ENCODE measurements at places on chromosomes 5 and 9.

DNA sequence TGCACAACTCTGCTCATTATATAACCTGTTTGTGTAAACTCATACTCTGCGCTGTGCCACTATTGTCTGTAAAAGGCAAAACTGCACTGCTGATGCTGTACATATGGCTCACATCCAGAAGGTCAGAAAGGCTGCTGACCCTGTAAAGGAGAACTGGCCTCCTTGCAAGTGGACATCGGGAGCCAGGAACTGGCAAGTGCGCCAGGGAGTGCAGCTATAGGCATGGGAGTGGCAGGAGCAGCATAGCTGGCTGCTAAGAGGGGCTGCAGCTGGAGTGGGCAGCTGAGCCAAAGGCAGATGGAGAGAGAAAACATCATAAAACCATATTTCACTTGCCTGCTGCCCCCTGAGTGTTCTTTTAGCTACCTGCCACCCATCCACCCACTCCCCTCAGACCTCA, 2183.4 kb upstream of the ACO1 start:
- DNase-seq: peak; percentile 1

DNA sequence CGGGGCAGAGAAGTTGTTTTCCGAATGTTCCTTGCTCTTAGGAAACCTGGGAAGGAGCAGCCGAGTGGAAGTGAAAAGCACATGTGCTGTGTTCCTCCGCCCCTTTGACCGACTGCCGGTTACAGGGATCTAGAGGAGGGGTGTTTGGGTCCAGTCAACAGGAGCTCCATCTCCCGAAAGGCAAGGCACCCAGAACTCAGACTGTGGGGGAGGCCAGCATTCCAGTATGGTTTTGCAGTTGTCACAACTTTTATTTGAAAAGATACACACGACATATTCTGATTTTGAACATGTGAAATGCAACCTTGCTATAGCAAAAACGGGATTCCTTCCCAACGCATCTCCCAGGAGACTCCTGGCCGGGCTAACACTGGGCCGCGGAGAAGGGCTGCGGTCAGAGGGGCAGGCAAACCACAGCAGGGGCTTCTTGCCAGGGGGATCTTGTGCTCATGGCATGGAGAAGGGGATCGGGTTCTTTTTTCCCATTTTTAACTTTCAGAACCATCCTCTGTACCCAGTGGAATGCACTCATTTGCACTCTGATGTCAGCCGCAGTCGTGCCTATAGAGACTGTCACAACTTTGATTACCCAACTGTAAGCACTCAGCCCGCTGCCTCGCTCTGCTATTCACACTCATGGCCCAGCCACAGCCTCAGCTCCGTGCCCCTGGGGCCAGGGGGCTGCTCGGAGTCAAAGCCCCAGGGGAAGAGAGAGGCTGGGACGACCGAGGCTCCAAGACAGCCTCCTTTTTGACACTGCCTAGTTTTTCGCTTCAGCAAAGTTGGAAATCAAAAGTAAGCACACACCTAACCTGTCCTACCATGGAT, 3.9 kb downstream of the QRFP start:
- no peak for DNase-seq

- no peak for DNase-seq
Observed at GRCh38 chr9:89751079-89751825, 146.4 kb downstream of the GADD45G start.

DNA sequence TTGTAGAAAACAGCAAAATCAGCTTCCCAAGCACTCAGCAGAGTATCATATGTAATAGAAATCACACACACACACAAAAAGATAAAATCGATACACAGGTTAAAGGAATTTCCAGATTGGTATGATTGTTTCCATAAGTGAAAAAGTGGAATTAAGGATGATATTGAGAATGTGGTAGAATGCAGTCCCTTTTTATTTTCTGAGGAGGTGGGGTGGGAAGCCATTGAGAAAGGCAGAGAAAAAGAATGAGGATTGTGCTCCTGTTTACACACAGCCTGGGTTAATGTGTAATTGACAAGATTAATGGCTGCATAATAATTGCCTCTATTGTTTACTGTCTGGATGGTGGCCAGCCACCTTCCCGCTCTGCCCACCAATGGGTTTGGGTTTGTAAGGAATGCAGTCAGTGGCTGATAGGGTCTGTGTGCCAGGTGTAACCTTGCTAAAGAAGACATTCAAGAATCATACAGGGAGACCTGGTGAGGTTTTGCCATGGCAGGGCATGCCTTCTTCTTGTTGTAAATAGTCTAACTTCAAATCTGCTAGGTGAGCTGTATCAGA, 177.2 kb upstream of the MAP3K1 start:
- peak; percentile 11 for DNase-seq

- DNase-seq: no peak
Observed at GRCh38 chr5:113519412-113519811, 5.9 kb downstream of the YTHDC2 start.

GRCh38 chr5:171518916-171519315, 99.5 kb downstream of the FGF18 start:
- no peak for DNase-seq

DNA sequence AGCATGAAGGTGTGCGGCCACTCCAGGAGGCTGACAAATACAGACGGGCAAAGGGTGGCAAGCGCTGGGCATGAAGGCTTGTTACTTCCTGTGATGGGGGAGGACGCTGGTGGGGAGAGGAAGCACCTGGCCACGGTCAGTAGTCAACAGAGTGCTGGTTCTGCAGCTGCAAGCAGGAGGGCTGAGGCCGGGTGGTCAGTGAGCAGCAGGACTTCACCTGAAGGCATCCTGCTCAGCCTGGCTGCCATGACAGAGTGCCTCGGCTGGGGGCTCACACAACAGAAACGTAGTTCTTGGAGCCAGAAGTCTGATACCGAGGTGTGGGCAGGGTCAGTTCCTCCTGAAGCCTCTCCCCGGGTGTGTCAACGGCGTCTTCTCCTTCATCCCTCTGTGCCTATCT, 118.6 kb upstream of the IRX4 start:
- DNase-seq: no peak

DNA sequence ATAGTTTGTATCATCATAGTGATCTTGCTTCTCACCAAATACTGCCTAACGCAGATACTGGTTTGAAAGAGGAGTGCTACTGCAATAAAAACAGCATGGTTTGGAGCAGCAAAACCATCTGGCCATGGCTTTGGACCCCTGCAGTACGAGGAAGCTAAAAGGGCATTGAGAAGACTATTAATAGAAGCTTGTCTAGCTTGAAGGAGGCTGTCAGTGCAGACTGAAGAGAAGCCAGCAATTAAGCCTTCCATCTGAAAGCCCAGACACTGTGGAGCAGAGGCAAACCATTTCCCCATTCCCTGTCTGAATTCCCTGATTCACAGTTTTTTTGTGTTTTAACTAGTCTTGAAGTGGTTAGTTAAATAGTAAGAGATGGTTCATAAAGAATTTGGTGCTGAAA, 281.6 kb downstream of the PTPRD start:
- no peak for DNase-seq

DNA sequence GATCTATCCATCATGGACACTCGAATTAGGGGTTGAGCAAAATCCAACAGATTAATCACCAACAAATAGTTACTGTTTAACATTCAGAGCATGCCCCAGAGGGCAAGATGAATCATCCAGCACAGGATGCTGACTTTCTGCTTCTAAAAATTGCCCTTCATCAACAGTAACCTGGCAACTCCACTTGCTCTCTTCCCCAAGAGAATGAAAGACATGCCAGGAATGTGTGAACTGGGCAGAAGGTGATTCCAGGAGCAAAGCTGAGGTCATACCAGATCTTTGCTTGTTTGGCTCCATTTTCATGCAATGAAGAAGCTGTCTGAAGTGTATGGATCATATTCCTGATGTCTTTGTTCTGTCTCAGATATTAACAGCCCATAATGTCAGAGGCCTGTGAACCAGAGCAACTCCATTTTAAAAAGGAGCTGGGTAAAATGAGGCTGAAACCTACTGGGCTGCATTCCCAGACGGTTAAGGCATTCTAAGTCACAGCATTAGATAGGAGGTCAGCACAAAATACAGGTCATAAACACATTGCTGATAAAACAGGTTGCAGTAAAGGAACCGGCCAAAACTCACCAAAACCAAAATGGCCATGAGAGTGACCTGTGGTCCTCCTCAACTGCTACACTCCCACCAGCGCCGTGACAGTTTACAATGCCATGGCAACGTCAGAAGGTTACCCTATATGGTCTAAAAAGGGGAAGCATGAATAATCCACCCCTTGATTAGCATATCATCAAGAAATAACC, 2.5 kb upstream of the ZNF367 start:
- DNase-seq: peak; percentile 10

DNA sequence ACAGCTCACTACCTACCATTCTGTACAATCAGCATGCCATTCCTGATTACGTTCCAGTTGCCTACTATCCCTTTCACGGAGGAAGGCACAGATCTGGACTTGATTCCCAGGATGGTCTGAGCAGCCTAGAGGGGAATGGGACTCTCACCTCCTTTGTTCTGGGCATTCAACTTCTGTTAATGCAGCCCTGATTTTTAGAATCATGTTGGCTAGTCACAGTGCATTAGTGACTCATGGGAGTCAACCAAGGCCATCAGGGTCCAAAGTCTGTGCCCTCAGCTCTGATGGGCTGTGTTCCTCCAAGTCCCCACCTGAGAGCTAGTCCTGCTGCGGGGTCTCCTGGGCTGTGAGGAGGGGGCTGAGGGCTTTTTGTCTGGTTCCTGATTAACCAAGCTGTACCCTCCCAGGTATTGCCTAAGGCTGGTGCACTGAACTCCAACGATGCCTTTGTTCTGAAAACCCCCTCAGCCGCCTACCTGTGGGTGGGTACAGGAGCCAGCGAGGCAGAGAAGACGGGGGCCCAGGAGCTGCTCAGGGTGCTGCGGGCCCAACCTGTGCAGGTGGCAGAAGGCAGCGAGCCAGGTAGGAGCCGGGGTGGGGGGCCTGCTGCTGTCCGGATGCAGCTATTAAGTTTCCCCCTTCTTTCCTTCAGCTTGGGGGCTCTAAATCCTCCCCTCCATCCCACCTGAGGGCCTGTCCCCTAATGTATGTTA, 43.0 kb downstream of the STOM start:
- no peak for DNase-seq

DNA sequence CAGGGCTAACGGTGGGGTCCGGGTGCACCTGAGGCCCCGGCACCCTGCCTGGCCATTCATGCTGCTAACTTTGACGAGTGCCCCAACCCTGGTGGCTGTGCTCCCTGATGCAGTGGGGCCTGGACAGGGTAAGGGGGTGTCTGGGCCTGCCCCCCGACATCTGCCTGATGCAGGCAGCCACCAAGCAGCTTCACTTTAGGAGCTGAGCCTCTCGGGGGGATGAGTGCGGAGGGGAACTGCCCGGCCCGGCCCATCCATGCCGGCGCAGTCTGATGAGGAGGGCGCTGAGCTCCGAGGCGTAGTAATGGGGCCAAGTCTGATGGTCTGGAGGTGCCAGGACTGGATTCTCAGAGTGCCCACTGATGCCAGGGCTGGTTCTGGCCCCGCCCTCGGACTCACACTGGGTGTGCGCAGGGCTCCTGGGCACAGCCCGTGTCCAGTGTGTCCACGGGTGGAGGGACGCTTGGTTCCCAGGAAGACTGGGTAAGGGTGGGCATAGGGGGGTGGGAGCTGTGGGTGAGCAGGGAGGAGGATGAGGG, 16.5 kb downstream of the DNLZ start:
- DNase-seq: no peak

- no peak for DNase-seq
Observed at GRCh38 chr9:19156805-19157204, 29.5 kb upstream of the PLIN2 start.

- DNase-seq: no peak
Observed at GRCh38 chr9:136982232-136983051, at the start of gene LCNL1. LCNL1 (plus strand) TSS chr9:136982993; CDS start chr9:136983587, 594 bp downstream.

- DNase-seq: no peak
Observed at GRCh38 chr9:102038006-102038405, 299.6 kb upstream of the GRIN3A start.

GRCh38 chr5:128009403-128009802, 74.2 kb upstream of the SLC12A2 start:
- DNase-seq: no peak

DNA sequence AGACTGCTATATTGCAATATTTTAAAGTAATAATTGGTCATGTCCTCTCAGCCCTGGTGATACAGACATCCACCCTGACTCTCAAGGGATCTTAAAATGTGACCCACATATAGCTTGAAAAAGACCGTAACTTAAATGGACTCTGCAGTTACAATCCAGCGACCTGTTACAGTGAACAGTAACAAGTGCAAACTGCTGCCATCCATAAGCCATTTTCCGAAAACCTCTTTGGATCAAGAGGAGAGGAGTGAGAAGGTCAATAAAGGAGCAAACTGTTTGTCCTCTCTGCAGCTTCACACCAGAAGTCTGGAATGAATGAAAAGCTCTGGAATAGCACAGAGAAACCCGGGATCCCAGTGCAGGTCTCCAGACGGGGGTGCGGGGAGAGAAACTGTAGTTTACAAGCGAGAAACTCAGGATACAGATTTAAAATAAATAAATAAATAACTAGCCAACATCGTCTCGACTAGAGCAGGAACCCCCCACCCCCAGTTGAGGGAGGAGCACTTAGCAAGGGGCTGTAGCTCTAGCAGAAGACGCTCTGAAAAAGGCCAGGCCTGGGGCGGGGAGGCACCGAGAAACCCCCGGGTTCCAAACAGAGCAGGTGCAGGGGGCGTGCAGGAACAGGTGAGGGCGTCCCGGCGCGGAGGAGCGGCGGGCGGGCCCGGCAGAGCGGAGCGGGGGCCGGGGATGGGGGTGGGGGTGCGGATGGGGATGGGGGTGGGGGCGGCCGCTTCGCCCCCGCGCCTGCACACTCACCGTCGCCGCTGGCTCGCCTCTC, 572 bp downstream of the ZDHHC21 start:
- DNase-seq: no peak

- no peak for DNase-seq
Observed at GRCh38 chr9:133516961-133517350, 7.8 kb downstream of the MYMK start.

- DNase-seq: peak; percentile 43
Observed at GRCh38 chr9:23850242-23850689, 24.2 kb upstream of the ELAVL2 start.

GRCh38 chr9:98989036-98990000, 45.6 kb downstream of the COL15A1 start:
- peak; percentile 44 for DNase-seq

DNA sequence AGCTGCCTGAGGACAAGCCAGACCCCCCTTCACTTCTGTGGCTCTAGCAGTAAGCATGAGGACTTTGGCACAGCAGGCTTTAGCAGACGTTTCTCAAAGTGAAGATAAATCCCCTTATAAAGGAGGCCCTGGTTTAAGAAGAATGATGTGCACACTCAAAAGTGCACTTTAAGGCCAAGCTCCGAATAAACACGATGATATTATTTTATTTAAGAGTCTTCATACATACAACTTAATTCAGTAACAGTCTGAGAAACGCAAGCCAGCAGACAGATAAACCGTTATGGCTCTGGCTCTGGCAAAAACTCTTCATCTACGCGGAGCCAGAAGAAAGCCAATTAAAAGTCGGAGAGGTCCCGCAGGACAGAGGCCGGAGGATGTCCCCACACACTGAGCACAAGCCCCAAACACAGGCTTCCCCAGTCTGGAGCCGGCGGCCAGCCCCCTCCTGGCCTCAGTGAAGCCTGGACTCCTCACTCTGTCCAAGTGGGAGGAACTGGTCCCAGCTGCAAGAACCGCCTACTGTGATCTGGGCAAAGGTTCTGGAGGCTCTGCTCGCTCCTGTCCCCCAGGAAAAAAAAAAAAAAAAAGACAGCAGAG, 44.6 kb downstream of the ADAMTS2 start:
- no peak for DNase-seq

- peak; percentile 86 for DNase-seq
Observed at GRCh38 chr5:138753794-138754698, 821 bp downstream of the CTNNA1 start.
